ENCODE measurements at places on chromosomes 6 and 20.

DNA sequence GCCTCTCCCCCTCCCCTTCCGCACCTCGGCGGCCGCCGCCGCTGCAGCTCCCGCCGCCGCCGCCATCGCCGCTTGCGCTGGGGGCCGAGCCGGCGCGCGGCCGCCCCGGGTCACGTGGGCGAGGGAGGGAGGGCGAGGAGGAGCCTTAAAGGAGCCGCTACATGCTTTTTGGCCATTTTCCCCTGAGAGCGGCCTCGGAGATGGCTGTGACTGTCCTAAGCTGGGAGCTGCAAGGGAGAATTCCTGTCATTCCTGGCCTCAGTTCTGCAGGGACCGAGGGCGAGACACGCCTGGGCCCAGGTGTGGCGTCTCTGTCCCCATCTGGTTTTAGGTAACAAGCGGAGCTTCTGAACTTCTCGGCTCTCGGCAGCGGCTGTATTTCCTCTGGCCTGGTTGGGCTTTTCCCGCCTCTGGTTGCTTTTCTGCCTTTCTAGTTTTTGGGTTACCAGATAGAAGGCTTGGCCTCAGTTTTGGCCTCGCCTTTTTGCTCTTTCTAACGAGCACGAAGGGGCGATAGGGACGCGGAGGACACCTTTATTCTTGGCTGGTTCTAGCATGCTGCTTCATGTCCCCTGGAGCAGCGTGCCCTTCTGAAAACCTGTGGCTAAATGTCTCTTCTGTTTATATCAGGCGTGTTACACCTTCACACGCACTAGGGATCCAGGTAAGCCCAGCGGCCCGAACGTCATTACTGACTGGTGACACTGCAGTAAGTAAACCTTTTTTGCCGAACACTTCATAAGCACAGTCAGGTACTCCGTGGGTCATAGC lies at the start of gene EHMT2:
EHMT2 (minus strand) TSS at position 87 of the 771 bp plus-strand sequence; CDS start at position 66, 21 bp downstream.
- peak; percentile 90 for DNase-seq

DNA sequence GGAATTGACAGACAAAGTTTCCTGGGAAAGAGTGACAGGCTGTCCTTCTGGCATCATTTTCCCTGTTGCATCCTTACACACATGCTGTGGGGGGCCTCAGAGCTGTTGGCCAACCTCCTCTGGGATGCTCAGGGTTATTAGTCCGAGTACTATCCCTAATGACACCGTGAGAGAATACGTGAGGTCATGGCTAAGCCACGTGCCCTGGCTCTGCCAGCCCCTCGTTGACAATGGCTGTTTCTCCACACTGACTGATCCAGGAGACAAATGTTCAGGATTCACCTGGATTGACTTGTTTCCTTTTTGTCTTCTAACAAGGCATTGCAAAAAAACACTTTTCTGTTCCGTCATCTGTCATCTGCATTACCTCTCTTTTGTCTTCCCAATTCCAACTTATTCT lies 604.6 kb downstream of the TFAP2A start:
- no peak for DNase-seq

DNA sequence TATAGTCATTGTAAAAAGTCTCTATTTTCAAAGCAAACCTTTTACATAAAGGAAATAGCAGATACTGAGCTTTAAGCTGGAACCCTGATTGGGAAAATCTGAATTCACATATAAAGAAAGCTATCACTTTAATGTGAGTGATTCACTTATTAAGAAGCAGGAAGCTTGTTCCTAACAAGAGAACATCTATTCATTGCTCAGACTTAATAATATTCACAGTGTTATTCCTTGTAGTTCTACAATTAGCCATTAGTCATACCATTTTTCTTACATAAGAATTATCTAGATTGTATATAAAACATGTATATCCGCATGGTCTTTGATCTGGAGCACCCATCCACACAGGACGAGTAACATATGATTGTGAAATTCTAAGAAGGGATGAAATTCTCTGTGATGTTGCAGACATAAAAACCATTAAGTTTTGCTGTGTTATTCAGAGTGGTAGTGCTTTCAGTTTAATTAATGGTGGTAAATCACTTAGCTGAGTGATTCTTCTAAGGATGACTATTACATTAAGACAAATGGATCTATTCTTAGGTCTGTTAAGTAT lies 71.1 kb upstream of the FOXQ1 start:
- DNase-seq = no peak

DNA sequence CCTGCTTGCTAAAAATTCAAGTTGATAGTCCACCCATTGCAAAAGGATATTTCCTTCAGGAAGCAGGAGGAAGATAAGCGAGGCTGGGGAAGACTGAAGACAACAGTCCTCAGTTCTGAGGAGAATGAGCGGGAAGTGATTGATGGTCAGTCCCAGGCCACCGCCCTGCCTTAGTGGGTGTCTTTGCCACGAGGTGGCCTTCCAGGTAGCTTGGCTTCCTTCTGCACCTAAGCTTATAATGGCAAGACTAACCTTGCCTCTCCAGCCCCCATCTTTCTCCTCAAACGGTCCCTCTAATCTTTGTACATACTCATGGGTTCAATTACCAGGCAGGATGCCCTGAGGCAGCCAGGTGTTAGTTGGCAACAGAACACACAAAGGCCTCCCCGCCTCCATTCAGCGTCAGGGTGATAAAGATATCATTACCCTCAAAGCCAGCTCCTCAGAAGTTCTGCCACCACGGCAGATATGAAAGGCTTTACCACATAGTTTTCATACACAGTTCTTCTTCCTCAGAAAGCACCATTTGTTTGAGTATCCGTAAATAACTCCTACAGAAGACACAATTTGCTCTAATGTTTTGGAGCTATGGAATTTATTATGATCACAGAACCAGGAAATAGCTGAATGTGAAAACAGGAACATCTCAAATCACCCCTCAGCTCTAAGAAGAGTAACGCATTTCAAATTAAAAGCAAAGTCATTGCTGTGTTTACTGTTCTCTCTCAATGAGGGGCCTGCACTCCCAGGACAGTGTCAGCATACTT lies 249.4 kb downstream of the ATXN1 start:
- no peak for DNase-seq

DNA sequence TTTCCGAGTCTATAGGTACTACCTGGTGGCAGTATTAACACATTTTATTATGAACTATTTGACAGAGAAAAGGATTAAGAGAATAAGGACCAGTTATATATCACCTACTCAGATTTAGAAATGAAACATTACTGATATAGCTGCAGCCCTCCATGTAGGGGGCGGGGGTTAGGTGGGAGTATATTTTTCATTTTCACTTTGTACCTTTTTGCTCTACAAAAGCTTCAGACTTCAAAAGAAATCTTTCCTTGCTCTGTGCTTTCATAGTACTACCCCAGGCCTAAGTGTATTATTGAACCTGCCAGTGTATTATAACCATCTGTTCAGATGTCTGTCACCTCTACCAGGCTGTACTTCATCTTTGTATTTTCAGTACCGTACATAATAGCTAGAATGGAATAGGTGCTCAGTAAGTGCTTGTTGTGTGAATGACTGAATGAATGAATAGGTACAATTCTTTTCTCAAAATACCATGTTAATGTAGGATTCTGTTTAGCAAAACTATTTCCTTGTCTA lies 43.0 kb downstream of the CDKAL1 start:
- DNase-seq = no peak

DNA sequence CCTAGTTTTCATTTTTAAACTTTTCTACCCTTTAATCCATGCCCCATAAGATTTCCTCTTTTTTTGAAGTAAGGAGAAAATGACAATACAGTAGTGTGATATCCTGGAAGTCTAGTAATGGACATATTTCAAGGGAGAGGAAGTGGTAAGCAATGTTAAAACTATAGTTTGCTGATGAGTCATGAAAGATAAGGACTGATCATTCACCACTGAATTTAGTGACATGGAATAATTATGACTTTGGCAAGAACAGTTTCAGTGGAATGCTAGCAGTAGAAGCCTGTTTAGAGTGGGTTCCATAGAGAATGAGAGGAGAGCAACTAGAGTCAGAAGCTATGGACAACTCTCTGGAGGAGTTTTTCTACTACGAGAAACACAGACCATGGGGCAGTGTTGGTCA lies 24.9 kb upstream of the SLC2A12 start:
- no peak for DNase-seq

GRCh38 chr6:125888989-125889656 lies 67.4 kb upstream of the HINT3 start:
- no peak for DNase-seq

GRCh38 chr20:57893366-57893999 lies 183.7 kb upstream of the PMEPA1 start:
- no peak for DNase-seq

GRCh38 chr6:162026031-162026430 lies 701.5 kb downstream of the PRKN start:
- no peak for DNase-seq

DNA sequence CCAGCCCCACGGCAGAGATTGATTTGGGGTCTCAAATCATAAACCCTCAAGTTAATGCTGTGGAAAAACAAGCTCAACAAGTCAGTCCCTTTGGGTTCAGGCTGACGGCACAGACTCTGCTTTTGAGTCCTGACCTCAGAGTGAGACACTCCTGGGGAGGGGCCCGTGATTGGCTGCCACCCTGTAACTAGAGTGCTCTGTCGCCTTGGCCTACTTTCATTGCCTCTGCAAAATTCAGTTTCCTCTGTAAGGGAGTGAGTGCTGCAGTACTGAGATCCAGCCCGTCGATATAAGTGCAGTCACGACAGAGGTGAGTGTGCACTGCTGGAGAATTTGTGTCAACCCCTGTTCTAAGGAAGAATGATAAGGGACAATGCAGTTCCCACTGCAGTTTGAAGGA lies 105.6 kb downstream of the ANKS1A start:
- DNase-seq = no peak

DNA sequence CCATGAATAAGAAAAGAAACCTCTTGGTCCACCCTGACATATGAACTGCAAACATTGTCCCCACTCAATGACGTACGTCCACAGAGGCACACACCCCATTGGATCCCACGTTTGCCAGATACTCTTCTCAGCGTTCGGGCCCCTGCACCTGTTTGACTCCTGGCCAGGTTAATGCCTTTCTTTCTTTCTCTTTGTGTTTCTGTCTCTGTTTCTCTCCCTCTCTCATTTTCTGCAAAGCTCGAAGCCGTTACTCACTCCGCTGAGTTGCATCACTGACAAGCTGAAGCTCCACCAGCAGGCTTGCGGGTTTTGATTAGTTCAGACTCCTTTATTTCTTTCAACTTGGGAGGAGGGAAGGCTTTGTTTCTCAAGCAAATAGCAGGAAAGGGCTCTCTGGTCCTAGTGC lies 135.5 kb upstream of the SUPT3H start:
- no peak for DNase-seq

DNA sequence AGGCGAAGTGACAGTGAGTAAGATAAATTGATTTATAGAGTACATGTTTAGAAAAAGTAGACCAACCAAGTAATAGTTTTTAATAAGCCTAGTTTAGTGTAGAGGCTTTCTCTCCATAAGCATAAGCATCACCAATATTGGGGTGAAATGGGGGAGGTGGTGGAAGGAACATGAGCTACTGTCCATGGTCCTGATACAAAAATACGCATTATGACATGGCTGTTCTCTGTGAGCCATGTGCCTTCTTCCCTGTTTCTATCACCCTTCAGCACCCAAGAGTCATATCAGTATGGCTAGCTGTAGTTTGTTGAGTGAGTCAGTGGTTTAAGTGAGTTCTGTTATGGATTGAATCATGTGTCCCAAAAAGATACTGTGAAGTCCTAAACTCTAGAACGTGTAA lies 150.8 kb downstream of the EDN1 start:
- DNase-seq = no peak

GRCh38 chr6:153966001-153966400 lies 73.0 kb upstream of the OPRM1 start:
- no peak for DNase-seq

DNA sequence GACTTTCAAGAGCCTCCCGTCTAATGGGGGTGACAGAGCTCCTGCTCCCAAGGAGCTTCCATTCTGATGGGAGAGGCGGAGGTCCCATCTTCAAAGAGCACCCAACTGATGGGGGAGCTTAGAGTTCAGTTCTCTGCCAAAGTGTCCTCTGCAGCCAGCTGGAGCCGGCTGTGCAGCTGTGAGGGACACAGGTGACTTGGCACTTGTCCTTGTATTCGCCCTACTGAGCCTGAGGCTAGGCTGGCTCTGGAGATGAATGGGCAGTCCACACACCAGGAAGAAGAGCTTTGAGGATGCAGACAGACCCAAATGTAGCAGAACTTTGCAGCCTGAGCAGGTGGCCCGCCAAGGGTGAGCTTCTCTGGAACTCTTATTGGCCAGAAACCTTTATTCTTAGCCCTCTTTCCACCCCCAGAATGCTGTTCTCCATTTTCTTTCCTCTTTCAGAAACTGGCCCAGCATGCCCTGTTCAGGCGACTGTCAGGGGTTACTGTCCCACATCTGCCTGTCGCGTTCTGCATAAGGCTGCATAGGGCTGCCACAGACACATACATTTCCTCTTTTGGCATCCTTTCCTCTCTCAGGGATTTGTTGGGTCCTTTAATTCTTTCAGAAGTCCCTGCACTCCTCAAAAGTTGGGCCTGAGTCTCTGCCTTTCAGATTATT lies 108.7 kb upstream of the LRFN2 start:
- no peak for DNase-seq

DNA sequence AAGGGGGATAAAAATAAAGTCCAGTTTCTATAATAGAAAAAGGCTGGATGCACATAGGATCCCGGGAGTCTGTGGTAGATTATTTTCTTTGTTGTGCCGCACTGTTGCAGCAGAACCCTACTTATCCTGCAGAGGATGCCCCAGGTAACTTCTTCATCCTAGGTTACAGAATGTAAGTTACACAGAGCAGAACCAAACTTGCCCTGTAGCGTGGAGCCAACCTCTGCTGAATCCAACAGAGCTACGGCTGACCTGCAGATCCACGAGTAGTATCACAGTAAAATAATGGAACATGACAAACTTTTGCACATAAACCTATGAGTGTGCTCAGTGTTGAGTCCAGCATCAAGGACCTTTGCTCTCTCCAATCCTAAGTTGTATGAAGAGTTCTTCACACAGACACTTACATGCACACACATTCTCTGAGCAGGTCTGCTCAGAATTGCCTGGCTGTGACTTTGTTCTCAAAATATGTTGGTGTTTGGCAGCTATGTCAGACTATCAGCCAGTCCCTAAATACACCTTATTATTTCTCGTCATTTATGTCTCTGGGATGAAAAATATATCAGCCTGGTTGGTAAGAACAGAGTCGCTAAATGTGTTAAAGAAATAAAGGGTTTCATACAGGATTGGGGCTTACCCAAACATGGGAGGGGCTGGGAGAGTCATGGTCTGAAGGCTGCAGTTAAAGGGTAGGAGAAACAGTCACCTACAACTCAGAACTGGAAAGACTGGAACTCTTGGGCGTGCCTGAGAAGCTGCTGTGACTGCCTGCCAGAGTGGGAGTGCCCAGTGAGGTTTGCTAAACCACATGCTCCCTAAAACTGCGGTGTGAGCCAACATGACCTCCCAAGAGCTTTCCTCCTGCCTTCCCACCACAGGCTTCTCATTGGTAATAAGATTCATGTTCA lies 165.1 kb upstream of the SLC24A3 start:
- DNase-seq = peak; percentile 30

All from heart left ventricle (tissue), 16 donors.